Activated CD4-positive, alpha-beta T cell treated with anti-CD3 and anti-CD28 coated beads for 24 hours (primary cell): ENCODE measurements at places on chromosomes 6 and 20.

GRCh38 chr6:157821342-157822033 lies 1.6 kb upstream of the SNX9 start:
- DNase-seq: no peak

DNA sequence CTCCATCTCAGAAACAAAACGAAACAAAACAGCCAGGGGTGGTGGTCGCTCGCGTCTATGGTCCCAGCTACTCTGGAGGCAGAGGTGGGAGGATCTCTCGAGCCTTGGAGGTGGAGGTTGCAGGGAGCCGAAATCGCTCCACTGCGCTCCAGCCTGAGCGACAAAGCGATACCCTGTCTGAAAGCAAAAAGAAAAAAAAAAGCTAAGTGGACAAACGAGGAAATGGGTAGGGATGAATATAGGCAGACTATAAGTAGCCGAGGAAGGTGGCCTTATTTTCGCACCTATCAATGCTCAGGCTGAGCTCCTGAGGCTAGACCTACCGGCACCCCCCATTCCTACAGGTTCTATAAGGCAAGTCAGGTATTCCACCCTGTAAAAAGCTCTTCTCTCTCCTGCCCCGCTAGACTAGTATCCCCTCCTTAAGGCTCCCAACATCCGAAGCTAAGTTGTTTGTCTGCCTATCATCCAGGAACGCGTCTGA lies 650 bp upstream of the CASP8AP2 start:
- no peak for DNase-seq

DNA sequence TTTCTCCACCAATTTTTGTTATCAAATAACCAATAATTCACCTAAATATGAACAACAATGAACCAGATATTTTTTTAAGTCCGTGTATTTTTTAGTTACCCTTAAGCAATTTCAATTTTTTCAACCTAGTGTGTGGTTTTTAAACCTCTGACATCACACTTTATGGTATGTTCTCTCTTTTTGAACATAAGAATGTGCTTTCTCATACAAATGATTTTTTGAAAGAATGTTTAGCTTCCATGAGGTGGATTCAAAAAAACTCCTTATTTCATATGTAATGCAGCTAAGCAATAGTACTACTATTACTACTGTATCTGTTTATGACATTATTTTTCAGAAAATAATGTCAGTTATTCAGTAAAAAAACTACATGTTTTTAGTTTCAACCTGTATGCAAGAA lies 19.4 kb upstream of the MEI4 start:
- DNase-seq: no peak

DNA sequence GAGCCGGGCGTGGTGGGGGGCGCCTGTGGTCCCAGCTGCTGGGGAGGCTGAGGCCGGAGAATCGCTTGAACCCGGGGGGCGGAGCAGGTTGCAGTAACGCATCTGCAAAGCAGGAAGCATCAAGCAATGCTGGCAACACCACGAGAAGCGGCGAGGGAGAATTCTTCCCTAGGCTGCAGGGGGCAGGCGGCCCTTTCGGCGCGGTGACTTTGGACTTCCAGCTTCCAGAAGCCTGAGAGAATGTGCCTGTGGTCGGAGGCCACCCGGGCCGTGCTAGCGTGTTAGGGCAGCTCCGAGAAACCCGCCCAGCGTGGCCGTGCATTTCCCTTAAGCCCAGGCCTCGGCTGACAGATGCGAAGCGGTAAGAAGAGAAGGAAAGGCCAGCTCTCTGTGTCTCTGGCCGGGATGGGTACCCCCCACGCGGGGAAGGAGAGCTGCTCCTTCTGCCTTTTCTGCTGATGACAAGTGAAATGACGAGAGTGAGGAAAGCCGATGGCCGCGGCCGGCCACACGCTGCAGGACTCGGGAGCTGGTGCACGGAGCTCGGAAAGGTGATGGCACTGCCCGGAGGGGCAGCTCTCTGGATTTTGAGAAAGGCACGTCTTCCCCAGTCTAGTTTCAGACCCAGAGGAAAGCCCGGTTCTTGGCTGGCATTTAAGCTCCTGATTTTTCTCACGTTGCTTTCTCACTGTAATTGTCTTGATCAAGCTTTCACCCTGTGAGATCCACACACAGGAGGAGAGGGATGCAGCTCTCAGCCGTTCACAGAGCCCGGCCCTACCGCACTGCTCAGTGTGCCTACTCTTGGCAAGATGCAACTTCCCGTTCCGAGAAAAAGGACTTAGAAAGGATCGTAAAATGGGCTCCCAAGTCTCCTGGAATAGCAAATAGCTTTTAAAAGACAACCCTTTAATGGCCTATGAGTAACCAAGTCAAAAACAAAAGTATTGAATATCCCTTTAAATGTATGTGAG lies 68.3 kb upstream of the EXOC2 start:
- no peak for DNase-seq

GRCh38 chr6:135054226-135054568 lies 425 bp downstream of the HBS1L start:
- no peak for DNase-seq

DNA sequence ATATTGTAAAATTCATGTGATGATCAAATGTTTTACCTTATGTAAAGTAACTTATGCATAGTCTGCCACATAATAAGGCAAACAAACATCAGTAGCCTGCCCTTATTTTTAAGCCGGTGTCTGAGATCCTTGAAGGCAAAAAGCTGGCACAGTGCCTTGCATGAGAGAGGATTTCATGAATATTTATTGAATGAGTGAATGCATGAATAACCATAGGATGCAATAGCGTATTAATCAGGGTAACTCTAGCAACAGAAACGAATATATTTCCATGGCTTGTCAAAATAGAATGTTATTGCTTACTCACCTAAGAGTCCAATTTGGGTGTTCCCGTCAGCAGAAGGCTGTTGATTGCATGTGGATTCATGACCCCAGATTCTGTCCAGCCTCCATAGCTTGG lies 34.9 kb downstream of the BTBD3 start:
- DNase-seq: no peak

DNA sequence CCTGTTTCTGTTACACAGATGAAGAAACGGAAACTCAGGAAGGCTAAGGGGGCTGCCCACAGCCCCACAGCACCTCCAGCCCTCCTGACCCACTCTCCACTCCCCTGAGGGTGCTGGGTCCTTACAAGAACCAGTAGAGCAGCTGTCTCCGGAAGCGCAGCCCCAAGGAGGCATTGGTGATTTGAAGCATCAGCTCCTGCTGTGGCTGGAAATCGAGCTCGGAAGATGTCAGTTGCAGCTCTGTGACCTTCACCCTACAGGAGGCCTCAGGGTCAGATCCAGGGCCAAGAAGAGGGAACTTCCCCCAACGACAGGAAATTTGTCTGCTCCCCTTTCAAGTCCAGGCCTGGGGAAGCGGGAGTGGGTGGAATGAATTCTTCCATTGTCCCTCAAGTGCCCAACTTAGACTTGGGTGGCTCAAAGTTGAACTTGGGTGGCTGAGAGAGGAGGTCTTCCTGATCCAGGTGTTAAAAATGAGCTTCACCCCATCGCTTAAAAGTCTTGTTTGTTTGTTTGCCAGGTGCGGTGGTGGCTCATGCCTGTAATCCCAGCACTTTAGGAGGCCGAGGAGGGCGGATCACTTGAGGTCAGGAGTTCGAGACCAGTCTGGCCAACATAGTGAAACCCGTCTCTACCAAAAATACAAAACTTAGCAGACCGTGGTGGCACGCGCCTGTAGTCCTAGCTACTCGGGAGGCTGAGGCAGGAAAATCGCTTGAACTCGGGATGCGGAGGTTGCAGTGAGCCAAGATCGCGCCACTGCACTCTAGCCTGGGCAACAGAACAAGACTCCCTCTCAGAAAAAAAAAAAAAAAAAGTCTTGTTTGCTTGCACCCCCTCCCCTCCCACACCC lies 1.9 kb downstream of the PLTP start:
- DNase-seq: no peak

- DNase-seq: no peak
These were observed 98.5 kb upstream of the ZFP64 start for GRCh38 chr20:52289956-52290565.

- no peak for DNase-seq
These were observed 38.7 kb downstream of the MOXD1 start for GRCh38 chr6:132362442-132363185.

GRCh38 chr6:148980234-148980633 lies 233.4 kb downstream of the UST start:
- DNase-seq: no peak

- DNase-seq: no peak
These were observed 37.4 kb downstream of the JAG1 start for GRCh38 chr20:10636326-10636818.

DNA sequence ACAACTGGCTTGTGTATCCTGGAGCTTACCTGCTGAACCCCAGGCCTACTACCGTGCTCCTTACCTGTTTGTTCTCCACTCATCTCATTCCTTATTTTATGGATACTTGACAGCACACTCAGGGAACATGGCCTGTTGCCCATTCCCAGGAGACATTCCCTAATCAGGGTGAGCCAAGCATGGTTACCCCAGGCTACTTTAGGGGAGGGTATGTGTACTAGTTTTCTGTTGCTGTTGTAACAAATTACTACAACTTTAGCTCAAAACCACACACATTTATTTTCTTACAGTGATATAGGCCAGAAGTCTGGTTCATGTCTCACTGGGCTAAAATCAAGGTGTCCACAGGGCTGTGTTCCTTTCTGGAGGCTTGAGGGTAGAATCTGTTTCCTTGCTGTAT lies 15.0 kb upstream of the TRAM2 start:
- DNase-seq: no peak

DNA sequence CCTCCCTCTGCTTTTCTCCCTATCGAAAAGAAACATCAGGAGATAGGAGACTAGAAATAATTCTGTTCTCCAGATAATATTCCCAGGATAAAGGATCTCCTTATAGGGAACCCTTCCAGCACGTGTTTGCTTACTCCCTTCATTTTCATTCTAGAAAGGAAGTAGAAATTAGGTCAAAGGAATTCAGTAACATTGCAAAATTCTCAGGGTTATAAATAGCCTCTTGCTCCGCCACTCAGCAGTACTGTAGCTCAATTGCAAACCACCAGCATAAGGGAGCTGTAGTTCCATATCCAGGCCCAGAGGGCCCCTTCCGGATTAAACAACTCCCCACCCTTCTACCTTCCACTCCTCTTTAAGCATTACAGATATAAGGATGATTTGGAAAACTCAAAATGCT lies 6.2 kb downstream of the ELMO2 start:
- DNase-seq: no peak
